Activated CD4-positive, alpha-beta T cell treated with anti-CD3 and anti-CD28 coated beads, Interleukin-2, amount 50 U/mL, for 24 hours (primary cell): ENCODE measurements at places on chromosomes 1 and 21.

DNA sequence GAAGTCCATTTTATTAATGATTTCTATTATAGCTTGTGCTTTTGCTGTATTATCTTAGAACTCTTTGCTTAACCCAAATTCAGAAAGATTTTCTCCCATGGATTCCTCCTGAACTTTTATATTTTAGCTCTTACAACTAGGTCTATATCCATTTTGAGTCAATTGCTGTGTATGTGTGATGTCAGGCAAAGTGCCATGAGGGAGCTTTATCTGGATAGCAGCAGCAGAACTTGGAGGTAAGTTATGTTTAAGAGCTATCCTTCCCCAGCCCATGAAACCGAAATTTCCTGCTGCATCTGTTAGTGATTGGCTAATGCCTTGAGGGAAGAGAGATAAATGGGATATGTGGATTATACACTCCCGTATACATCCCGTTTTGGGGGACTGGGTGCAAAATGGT is 29.9 kb downstream of the ADAM30 start:
- no peak for DNase-seq

DNA sequence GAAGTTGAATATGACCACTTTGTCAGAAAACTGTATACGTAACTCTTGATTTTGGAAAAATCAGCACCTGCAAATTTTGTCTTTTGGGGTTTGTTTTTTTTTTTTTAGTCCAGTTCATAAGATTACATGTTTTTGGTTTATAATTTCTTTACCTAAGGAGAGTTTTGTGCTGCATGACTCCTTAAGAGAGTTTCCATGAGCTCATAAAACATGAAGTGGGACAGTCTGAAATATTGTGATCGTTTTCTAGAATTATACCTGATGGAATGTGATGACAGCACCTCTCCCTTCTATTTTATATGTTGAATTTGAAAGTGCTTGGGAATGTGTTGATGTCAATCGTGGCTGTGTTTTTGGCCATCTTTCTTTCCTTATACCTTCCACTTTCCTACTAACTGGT is 158.5 kb downstream of the NFIA start:
- DNase-seq = no peak

GRCh38 chr1:15918962-15919715 is 56.8 kb downstream of the ZBTB17 start:
- no peak for DNase-seq

DNA sequence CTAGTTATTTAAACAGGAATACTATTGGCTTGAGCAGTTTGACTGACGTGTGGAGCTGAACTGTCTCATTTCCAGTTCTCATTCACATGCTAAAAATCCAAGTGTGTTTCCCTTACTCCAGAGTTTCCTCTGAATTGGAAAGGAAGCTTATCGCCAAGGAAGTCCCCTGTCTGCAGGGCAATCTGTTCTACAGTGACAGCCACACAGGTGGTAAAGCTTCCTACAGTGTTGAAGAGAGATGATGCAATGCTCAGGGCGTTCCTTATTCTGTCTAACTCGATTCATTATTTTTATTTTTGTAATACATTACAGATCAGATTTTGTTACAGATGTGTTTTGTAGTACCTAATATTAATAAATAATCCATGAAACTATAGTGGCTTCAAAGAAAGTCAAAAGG is 41.3 kb downstream of the ADAMTS5 start:
- DNase-seq = no peak

DNA sequence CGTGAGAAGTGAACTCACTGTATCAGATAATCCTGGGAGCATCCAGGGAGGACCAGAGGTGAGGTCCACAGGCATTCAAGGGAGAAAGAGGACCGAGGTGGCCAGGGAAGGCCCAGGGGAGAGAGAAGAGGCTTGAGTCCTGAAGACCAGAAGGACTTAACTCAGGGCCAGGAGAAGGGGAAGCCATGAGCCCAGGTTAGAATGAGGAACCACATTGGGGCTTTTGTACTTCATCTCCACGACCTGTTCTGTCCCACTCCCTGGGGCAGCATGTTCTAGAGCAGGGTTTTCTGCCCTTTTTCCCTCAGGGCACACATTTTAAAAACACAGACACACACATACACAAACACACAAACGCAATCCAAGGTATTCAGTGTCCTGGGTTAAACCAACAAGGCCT is 8.4 kb downstream of the LGR6 start:
- no peak for DNase-seq

GRCh38 chr1:41741244-41741643 is 177.5 kb downstream of the HIVEP3 start:
- DNase-seq = no peak

DNA sequence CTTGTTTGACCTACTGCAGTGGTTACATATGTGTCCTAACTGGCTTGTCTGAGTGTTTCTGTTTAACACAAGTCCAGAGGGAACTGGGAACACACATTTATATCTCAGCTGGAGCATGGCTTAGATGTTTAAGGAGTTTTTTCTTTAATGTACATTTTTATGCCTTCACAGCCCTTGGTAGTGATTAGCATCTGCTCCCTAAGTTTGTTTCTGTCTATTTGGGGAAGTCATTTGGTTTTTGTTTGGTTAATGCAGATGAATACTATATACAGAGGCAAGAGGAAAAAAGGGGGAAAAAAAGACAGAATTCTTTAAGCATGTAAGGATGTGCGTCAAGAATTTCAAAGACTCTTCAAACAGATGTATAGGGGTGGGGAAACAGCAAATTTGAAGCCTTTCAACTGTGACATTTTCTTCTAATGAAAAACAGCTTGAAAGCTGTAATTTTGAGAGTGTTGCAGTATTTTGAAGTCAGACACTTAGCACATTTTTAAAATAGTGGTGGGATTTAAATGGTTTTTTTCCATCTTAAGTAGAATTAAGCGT is 15.4 kb downstream of the MACO1 start:
- no peak for DNase-seq

DNA sequence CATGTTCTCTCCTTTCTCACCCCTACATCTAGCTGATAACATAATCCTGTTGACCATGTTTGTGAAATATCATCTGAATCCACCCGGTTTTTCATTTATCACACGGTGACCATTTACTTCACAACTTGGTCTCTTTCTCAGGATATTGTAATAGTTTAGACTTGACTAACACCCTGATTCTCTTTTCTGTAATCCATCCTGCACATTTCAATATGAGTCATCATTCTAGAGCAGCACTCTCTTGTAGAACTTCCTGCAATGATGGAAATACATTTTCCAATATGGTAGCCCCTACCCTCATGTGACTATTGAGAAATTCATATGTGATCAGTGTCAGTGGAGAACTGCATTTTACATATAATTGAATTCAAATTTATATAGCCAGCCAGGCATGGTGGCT is 2.3 kb upstream of the JAM2 start:
- DNase-seq = no peak

DNA sequence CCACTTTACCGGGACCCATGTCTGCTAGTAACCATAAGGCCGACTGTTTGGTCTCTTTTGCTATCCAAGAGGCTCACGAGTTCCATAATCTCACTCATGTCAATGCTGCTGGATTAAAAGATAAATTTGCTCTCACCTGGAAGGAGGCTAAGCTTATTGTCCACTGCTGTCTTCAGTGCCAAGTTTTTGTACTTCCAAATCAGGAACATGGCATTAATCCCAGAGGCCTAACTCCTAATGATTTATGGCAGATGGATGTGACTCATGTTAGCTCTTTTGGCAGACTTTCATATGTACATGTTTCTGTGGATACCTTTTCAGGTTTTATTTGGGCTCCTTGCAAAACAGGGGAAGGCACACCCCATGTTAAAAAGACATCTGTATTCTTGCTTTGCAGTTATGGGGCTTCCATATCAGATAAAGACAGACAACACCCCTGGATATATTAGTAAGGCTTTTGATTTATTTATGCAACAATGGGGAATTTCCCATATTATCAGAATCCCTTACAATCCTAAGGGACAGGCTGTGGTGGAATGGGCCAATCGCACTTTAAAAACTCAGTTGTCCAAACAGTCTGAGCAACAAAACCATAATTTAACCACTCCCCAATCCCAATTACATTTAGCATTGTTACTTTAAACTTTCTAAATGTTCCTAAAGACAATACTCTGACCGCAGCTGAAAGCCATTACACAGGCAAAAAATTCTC is 162.7 kb downstream of the IER5 start:
- no peak for DNase-seq

- DNase-seq = no peak
Observed at GRCh38 chr1:92031281-92032110, 1.7 kb downstream of the EPHX4 start.
